Activated T-helper 9 cell treated with anti-CD3 and anti-CD28 coated beads, Interleukin-2, amount 50 U/mL, for 16 hours (primary cell): ENCODE measurements at places on chromosomes 11 and 22.

- no peak for DNase-seq
Measured at GRCh38 chr22:27919942-27920755, 1.1 kb upstream of the PITPNB start.

- no peak for DNase-seq
Measured at GRCh38 chr11:82872377-82873150, 27.7 kb downstream of the PRCP start.

DNA sequence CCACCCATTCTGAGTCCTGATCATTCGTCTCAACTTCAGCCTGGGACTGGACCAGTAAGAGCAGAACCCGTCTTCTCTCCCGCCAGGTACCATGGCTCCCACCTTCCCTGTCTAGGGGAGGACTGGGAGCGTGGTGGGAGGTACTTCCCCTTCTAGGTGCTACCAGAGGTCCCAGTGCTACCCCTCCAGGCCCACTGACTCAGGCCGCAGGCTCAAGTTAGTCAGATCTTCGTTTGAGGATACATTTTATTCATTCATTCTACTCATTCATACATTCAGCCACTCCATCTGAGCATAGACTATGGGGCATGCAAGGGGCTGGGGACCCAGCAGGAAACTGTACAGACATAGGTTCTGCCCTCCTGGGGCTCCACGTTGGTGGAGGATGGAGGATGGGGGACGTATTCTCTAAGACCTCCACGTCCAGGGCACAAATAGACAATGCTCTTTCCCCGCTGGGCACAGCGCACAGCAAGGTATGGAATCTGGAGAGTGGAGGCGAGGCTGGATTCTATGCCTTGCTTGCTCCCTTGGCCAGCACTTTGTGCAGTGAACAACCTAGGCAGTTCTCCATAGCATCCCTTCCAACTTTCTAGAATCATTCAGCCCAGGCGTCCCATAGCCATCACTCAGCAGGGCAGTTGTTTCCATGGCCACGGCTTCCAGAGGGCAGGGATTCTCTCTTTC, 1.0 kb upstream of the RAB3IL1 start:
- no peak for DNase-seq

DNA sequence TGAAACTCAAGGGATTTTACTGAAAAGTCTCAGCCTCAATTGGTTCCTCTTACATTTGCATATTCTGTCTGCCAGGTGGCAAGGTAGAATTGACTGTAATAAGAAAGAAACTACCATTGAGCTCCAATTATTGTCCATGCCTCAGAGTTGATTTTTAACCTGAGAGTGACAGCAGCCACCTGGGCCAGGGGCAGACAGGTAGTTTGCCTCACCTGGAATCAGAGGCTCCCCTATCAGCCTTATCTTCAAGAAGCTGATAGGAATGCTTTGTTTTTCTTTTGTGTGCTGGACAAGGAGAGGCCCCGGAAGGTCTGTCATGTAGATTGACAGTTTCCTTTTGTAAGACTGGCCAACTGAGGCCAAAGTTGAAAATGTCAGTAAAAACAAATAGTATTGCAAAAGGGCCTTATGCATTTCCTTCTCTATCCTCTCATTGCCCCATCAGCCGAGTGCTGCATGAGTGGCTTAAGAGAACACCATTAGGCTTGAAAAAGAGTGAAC, 34.1 kb downstream of the CD44 start:
- no peak for DNase-seq

DNA sequence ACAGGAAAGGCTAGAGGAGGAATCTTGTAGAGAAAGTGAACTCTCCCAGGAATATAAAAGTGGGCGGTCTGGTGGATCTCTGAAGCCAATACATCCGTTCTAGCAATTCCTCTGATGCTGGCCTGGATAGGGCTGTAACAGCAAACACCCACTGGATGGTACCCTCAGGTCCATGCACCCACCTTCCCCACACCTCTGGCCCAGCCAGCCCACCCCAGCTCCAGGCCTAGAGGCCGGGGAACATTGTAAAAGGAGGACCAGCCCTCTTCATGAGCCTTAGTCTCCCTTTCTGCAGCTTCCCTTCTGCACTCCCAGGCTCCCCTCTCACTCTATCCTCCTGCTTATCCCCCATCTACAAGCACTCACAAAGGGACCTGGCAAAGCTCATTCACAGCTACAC, 443.9 kb downstream of the BUD13 start:
- DNase-seq = no peak

- no peak for DNase-seq
Measured at GRCh38 chr22:21942407-21943343, 10.0 kb downstream of the PPM1F start.

DNA sequence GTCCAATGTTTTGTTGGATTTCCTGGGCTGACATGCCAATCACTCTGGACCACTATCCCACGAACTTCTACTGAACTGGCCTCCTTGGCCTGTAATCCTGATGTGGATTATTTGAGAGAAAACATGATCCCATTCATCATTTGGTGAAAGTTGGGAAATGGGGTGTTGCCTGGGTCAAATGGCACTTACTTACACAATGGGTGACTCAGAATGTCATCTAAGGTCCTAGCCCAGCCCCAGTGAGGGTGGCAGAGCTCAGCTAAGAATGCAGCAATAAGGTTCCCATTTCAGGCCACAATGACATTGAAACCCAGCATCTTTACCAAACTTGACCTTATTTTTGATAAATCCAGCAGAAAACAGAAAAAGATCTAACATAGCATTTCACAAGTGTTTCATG, 8.0 kb upstream of the DSCAML1 start:
- no peak for DNase-seq

GRCh38 chr11:28808771-28809170, 700.6 kb downstream of the METTL15 start:
- DNase-seq = no peak

DNA sequence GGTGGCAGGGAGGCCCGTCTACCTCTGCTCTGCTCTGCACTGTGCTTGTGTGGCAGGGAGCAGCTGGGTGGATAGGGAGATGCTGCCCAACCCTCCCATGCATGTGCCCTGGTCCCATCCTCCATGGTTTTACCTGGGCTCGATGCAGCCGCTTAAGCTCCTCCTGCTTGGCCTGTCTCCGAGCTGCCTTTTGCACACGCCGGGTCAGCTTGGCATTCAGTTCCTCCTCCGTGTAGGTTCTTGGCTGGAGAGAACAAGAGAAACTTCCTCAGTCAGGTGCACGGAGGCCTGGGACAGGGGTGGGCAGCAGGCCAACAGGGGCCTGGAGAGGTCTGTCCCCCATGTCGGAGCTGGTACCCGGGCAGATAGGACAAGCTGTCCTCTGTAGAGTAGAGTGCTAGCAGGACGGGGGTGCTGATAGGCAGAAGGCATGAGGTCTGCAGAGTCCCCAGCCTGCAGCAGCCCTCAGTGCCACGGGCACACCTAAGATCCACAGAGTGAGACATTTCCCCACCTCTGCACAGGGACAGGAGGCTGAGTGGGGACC, 36.4 kb upstream of the BID start:
- no peak for DNase-seq

- no peak for DNase-seq
Measured at GRCh38 chr11:126072801-126073594, 10.3 kb upstream of the CDON start.

- no peak for DNase-seq
Measured at GRCh38 chr22:17897426-17897825, 123.2 kb upstream of the BID start.

DNA sequence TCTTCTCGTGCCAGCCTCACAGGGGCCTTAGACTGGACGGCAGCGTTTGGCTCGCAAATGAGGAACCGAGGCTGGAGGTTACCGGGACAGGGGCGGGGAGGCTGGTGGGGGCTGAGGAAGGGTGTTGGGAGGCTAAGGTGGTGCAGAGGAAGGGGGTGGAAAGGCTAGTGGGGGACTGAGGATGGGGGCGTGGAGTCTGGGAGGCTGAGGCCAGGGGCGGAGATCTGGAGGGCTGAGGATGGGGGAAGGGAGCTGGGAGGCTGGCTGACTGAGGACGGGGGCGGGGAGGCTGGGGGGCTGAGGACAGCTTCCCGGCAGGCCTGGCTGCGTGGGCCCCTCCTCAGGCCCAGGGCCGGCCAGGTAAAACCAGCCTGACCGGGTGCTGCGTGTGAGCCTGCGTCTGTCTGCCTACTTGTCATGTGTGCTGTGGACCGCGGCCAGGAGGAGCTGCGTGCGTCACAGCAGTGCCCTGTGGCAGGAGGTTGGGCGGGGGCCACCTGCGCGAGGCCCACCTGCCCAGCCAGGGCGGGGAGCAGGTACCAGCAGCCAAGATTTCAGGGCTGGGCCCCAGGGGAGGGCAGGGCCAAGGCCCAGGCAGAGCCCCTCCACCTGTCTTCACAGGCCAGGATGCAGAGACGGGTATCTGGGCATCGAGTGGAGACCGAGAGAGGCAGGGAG, 9.4 kb upstream of the PIM3 start:
- DNase-seq = no peak

DNA sequence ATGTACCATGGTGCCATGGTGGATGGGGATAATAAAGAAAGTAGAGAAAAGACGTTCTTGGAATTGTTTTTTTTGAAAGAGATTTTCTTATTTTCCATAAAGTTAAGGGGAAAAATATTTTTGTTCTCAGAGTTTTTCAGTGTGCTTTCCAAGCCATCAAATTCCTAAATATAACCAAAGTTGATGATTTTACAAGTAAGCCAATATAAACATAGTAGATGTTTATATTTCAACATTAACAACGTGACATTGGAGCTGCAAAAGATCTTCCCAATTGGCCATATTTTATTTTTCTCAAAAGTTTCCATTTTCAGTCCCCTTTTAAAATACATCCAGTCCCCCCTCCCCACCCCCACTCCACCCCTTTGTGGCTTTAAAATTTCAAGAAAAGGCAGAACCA, 80.9 kb upstream of the PICALM start:
- DNase-seq = no peak

GRCh38 chr11:4187055-4187988, 92.7 kb downstream of the RRM1 start:
- DNase-seq = peak; percentile 78

DNA sequence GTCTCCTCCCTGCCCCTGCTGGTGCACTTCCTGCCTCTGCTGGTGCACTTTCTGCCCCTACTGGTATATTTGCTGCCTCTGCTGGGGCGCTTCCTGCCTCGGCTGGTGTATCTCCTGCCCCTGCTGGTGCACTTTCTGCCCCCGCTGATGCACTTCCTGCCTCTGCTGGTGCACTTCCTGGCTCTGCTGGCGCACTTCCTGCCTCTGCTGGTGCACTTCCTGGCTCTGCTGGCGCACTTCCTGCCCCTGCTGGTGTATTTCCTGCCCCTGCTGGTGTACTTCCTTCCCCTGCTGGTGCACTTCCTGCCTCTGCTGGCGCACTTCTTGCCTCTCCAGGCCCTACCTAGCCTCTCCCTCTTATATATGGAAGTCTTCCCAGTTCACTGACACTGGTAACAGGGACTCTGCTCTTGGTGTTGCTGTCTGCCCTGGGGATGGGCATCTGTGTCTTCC, 10.1 kb downstream of the MTFP1 start:
- DNase-seq = peak; percentile 66

DNA sequence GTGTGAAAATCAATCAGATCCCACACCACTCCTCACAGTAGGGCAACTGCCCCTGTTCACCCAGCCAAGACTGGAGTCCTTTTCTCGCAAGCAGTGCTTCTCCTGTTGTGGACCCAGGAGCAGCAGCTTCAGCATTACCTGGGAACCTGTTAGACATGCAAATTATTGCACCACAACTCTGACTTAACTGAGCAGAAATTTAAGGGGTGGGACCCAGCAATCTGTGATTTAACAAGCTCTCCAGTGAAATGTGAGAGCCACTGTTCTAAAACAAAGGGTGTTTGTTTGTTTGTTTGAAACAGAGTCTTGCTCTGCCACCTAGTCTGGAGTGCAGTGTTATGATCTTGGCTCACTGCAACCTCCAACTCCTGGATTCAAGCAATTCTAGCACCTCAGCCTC, 591.4 kb downstream of the SOX6 start:
- DNase-seq = no peak

- DNase-seq = no peak
Measured at GRCh38 chr22:40782521-40782920, 36.6 kb downstream of the SLC25A17 start.

DNA sequence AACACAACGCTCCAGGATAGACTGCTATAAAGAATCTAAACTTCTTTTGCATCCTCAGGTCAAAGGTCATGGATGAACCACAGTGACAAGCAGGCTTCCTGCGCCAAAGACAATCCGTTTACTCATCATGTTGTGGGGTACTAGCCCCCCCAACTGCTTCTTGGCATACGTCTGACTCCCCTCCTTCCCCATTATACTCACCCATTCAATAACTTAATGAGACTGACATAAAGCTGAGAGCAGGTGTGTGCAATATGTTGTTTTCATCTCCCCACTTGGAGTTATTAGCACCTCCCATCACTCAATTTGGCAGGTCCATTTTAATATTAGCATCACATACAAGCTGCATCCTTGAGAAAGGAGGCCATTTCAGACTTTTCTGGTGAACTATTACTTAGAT, 157.1 kb downstream of the CADM1 start:
- no peak for DNase-seq

- DNase-seq = no peak
Measured at GRCh38 chr22:18042685-18043084, 18.3 kb upstream of the MICAL3 start.

GRCh38 chr22:39996732-39997131, 2.0 kb downstream of the FAM83F start:
- DNase-seq = no peak

GRCh38 chr11:118922745-118923627, 2.7 kb downstream of the BCL9L start:
- no peak for DNase-seq
